Natural killer cell (primary cell): ENCODE measurements at places on chromosomes 12 and 14. TPM values are rescaled to one million over a fixed set of nuclear protein-coding genes. Genes with fewer than 3 reads are reported as not detected.

- DNase-seq = no peak
Measured at GRCh38 chr14:59358784-59359183, 106.4 kb downstream of the GPR135 start.

DNA sequence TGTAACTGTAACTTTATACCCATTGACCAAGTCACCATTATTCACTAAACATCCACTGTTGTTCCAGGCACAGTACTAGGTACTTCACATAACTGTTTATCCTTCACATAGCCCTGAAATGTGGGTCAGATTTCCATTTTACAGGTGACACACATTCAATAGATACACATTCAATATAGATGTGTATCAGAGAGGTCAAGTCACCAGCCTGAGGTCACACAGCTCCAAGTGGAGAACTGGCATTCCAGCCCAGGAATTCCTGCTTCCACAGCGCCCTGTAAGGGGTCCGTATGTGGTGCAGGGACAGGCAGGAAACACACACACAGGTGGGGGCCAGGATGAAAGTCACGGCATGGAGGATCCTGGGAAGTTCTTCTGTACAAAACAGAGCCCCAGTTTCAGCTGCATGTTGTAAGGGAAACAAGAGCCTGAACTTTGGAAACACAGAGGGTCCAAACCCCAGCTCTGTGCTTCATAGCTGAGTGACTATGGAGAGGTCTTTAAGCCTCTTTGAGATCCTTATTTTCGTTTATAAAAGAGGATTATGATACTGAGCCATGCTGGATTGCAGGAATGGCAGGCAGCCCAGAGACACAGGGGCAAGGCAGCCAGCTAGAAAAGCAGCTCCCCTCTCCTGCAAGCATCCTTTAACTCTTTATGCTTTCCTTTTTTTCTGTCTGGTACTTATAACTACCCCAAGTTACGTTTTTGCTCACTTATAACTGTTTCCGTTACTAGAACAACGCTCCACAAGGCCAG lies 50.3 kb upstream of the DICER1 start:
- no peak for DNase-seq

FGF6 gene
- total RNA-seq = not detected

PRKD1 gene
- total RNA-seq = not detected

RIPK3 gene
- total RNA-seq = 36.1 TPM

GRCh38 chr12:73057428-73057827 lies 785.3 kb downstream of the TRHDE start:
- DNase-seq = no peak

- no peak for DNase-seq
Measured at GRCh38 chr14:22821193-22822015, 6.2 kb upstream of the SLC7A7 start.

DNA sequence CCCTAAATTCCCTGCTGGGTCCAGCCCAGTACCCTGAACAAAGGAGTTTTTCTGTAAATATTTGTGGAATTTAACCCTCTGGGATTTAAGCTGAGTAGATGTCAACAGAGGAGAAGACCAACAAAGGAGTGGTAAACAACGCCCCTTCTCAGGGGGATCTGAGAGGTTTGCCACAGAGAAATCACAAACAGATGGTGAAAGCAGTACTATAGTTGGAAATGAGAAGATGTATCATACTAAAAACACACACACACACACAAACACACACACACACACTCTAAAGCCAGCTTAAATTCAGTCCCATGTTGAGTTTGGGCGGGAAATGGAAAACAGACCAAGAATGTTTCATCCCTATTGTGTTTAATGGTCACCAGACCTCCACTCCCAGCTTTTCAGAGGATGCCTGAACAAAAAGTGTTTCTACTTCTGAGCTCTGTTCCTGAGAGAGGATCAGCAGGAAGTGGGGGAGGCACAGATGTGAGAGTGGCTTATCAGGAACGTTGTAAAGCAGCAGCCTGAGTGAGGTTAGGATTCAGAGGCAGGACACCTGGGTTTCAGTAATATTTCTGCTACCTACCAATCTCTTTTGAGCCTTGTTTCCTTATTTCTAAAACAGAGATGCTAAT lies 3.2 kb downstream of the BIN2 start:
- peak; percentile 47 for DNase-seq

BEST3 gene
- not detected for total RNA-seq

DNA sequence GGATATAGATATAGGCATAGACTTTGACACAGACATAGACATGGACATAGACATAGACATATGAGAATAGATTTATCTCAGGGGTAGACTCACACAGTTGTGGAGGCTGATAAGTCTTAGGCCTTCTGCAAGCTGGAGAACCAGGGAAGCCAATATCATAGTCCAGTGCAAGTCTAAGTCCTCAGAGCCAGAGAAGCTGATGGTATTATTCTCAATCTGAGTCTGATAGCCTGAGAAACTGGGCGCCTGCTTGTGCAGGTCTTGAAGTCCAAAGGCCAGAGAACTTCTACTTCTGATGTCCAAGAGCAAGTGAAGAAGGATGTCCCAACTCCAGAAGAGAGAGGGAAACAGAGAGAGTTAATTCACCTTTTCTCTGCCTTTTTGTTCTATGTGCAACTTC lies 476.5 kb downstream of the SLC6A15 start:
- DNase-seq = no peak

OAS2 gene
- total RNA-seq = 48.2 TPM

GRCh38 chr14:22384167-22384549 lies 204.9 kb downstream of the DAD1 start:
- no peak for DNase-seq

- no peak for DNase-seq
Measured at GRCh38 chr12:92942905-92943304, 13.8 kb upstream of the EEA1 start.

TBPL2 gene
- not detected for total RNA-seq

KRT2 gene
- total RNA-seq = 0.66 TPM

- DNase-seq = no peak
Measured at GRCh38 chr12:1594006-1594260, 448 bp downstream of the FBXL14 start.

- DNase-seq = no peak
Measured at GRCh38 chr14:100333827-100334226, 10.7 kb downstream of the SLC25A47 start.

GRCh38 chr14:34099635-34100034 lies 148.8 kb upstream of the EGLN3 start:
- no peak for DNase-seq

KMT2D gene
- total RNA-seq = 182 TPM

DNA sequence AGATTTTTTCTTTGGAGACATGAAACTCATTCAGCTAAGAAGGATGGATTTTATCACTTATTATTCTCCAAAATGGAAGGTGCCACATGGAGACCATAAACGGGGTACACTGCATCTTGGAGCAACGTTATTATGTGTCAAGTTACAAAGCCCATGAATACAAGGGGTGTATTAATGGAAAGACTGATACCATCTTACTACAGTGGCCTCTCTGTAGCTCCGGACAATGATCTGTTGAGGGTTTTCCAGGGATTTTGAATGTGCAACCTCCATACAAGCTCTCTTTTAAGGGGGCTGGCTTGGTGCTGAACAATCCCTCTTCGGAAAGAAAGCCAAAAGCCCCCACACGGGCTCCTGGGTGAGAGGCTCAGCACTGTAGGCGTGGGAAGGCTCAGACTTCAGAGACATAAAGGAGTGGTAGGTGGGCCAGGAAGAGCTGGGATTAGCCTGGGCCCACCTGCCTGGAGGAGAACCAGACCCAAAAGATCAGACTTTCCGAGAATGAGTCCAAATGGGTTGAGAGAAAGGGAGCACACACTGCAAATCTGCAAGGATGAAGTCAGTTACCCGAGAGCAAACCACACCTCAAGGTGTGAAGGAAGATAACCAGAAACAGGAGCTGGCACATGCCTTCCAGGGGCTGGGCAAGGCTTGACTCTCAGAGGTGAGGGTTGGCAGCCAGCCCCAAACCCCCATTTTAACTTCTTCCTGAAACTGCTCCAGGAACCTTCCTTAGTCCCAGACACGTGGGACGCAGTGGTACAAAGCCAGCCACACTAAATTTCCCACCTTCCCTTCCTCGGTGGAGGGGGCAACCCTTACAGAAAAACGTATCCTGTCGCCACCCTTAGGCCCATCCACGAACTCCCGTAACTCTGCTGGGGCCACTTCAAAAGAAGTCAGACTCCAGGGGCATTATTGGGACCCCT lies 1.5 kb downstream of the VPS37B start:
- DNase-seq = peak; percentile 40

GRCh38 chr12:122929812-122930211 lies 33.9 kb upstream of the VPS37B start:
- DNase-seq = no peak

GRCh38 chr14:21475767-21476522 lies 814 bp downstream of the RAB2B start:
- no peak for DNase-seq

RTN1 gene
- total RNA-seq = 1.9 TPM

LTBP2 gene
- total RNA-seq = 3.0 TPM

INSM2 gene
- total RNA-seq = not detected

GRCh38 chr14:29814156-29815015 lies 113.3 kb downstream of the PRKD1 start:
- no peak for DNase-seq

POC1B gene
- 40.9 TPM for total RNA-seq

DNA sequence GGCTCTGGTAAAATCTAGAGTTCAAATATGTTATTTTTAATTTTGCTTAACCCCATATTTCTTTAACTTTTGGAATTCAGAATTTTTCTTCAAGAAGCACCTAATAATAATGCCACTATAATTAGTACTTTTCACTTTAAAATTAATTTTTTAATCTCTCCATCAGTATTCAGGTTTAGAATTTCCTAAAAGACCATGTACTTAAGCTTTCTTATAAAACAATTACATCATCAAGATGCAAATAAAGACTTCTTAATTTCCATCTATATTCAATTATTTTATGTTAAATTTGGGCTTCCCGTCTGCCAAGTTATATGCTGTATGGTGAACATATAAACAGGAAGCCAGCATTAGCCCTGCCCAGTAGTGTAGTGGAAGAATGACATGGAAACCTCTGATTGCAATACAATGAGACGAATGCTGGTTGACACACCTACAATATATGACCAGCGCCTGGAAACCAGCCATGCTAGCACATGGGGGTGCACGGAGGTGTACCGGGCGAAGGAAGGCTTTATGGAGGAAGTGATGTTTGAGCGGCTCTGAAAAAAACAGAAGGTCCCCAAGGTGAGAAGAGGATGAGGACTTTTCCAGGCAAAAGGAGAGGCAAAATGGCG lies 82.2 kb downstream of the LLPH start:
- DNase-seq = no peak

UNC79 gene
- total RNA-seq = 0.05 TPM

DNA sequence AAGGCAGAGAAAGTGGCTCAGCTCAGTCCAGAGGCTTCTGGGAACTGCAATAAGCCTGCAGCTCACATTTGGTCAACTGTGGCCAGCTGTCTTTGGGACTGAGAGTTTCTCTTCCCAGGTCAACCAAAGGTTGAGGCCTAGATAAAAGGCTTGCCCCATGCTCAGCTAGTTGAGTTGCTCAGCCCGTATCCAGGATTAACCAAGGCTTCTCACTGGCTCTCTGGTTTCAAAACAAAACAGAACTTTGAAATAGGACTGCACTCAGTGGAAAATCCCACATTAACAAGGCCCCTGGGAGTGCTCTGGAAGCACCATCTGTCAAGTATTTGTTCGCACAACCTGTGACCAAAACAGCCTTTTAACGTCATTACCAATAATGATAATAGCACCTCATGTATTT lies 40.3 kb upstream of the NUAK1 start:
- no peak for DNase-seq

MEG3 gene
- 1.0 TPM for total RNA-seq

RESF1 gene
- 209 TPM for total RNA-seq

GRCh38 chr14:51448831-51449670 lies 202.7 kb upstream of the FRMD6 start:
- no peak for DNase-seq

GRCh38 chr14:50800032-50800431 lies 30.9 kb downstream of the NIN start:
- no peak for DNase-seq

- no peak for DNase-seq
Measured at GRCh38 chr12:11998944-11999315, 71.8 kb upstream of the BCL2L14 start.

- DNase-seq = no peak
Measured at GRCh38 chr12:127162307-127162706, 1104.7 kb upstream of the TMEM132C start.

DNA sequence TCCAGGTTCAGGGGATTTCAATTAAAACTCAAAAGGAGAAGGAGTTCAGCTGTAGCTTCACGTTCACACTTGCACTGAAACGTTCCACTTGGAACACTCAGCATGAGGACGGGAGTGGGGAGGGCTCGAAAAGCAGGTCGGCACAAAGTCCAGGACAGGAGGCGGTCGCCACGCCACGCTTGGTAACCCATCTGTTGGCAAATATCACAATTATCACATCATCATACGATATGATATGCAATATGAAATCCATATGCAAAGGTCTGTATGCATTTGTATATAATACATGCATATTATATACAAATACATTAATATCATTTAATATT lies 17.2 kb downstream of the ADGRD1 start:
- DNase-seq = no peak

KRT71 gene
- not detected for total RNA-seq

DNA sequence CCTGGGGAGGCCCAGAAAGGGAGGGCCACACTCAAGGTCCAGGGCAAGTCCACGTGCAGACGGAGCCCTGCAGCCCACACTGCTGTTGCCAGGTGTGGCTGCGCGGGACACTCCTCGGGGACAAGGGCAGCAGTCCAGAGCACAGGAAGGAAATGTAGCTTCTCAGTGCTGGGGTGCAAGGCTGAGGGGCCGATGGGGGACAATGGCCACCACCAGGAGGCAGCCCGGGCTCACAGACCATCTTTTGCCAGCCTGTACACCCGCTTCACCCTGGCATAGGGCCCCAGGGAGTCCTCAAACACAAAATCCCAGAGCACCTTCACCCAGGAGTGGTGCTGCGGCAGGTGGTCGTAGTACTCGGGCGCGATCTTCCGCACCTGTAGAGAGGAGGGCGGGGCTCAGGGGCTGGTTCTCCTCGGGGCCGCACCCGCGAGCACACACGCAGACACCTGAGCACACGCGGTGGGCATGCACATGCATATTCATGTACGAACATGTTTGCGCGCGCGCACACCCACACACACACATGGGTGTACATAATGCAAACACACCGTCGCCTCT lies 12.8 kb downstream of the DEGS2 start:
- peak; percentile 56 for DNase-seq

TCP11L2 gene
- 71.1 TPM for total RNA-seq

- no peak for DNase-seq
Measured at GRCh38 chr14:28759653-28760313, 6.8 kb upstream of the FOXG1 start.

- DNase-seq = no peak
Measured at GRCh38 chr12:86719381-86719780, 463.2 kb upstream of the MGAT4C start.

- no peak for DNase-seq
Measured at GRCh38 chr14:75363570-75364227, 64.1 kb upstream of the JDP2 start.

OVCH1 gene
- total RNA-seq = not detected
